ENCODE measurements at places on chromosomes 6 and 20.

DNA sequence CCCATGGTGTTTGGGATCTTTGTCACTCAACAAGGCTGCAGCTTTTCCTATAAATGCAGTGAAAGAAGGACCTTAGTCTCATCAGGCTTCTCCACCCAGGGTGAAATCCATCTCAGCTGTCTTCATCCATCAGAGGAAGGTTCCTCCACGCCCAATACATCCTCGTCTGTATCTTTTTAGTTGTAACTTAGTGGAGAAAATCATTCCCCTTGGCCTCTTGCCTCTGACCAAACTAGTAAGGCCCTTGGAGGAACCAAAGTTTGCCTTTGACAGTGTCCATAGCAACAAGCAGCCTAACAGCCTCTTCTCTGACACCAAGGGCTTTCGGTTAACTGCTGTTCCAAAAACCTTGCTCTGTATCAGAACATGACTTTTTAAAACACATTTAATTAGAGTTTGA, 230.3 kb upstream of the ECI2 start:
- no peak for DNase-seq

DNA sequence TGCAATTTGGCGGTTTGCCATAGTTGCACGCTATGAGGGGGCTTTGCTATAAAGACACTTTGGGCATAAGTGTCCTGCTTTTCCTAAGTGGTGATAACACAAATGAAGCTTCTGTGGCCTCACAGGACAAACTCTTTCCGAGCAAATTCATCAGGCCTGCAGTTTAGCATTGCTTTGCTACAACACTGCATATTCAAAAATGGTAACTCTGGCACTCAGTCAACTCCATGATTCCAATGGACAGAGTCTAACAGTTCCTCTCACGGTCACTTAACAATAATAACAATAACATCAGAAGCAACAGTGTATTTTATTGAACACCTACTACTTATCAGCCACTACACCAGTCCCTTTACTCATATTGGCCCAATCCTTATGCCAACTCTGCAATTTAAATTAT, 222.5 kb downstream of the FRK start:
- no peak for DNase-seq

DNA sequence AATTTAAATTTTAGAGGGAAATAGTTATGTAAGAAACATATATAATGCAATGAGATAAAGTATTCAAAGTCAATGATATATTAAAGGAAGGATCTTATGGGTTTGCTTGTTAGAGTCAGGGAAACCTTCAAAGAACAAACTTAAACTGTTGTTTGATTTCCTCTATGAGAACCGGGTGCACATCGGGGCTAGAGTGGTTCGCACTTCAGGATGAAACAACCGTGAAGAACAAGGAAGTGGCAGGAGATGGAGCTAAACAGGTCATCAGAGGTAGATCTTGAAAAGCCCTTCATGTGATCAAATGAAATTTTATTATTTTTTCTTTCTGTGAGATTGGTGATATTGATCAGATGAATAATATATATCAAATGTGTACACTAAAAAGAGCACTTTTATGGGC, 951.9 kb upstream of the FLRT3 start:
- no peak for DNase-seq

GRCh38 chr6:100447081-100447899, 17.4 kb downstream of the SIM1 start:
- DNase-seq: no peak

DNA sequence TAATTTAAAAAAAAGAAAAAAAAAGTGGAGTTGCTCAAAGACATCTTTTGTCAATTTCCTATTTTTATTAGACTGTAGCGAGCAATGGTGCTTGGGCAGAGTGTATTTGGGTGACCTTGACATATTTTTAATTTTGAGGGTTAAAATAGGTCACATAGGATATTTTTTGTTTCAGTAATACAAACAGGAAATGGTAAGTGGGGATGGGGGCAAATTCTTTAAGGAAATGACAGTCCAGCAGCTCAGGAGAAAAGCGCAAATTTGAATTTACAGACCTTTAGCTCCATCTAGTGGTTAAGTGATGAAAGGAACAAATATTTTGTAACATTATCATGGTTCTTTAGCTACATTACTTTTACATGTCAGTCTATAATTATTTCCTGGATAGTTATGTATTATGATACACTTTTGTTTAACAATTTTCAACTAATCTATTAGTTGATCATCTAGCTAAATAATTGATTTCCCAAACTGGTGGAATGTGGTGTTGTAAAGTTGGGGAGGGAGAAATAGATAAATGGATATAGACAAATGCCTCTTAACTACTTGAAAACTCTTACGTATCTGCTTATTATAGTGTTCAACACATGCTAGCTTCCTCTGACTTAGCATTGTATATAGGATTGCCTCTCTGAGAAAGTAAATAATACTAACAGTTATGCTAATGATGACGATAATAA, 10.0 kb downstream of the CITED2 start:
- no peak for DNase-seq

GRCh38 chr20:14925300-14925699, 587.9 kb upstream of the FLRT3 start:
- no peak for DNase-seq

DNA sequence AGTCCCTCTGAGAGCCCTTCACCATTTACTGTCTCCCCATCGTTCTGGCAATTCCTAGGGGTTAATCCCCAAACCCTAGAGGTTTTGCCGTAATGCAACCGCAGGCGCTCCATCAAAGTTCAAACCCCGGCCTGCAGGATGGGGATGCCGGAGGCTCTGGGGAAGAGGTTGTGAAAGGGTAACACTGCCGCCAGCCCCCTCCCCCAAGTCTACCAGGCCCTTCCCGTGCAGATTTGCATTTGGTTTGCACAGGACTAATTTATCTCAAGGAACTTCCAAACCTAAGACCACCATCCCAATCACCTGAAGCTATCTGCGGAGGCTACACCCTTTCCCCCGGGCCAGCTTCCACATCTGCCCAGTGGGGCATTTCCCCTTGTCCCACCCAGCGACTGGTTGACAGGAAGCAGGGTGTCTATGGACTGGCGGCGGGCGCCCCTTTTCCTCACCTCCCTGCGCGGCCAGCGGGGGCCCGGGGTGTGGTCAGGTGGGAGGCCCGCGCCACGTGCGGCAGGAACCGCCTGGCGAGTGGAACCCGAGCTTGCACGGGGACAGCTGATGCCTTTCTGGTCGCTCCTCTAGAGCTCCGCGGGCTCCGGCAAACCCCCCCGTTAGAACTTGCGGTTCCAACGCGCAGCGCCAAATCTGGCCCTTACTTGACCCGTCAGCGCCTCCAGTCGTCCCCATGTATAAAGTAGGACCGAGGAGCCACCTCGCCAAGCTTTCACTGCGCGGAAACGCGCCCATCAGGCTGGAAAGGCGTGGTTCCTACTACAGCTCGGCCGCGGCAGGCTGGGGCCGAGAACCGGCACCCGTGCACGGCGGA, 9.4 kb upstream of the SLC4A11 start:
- DNase-seq: no peak

DNA sequence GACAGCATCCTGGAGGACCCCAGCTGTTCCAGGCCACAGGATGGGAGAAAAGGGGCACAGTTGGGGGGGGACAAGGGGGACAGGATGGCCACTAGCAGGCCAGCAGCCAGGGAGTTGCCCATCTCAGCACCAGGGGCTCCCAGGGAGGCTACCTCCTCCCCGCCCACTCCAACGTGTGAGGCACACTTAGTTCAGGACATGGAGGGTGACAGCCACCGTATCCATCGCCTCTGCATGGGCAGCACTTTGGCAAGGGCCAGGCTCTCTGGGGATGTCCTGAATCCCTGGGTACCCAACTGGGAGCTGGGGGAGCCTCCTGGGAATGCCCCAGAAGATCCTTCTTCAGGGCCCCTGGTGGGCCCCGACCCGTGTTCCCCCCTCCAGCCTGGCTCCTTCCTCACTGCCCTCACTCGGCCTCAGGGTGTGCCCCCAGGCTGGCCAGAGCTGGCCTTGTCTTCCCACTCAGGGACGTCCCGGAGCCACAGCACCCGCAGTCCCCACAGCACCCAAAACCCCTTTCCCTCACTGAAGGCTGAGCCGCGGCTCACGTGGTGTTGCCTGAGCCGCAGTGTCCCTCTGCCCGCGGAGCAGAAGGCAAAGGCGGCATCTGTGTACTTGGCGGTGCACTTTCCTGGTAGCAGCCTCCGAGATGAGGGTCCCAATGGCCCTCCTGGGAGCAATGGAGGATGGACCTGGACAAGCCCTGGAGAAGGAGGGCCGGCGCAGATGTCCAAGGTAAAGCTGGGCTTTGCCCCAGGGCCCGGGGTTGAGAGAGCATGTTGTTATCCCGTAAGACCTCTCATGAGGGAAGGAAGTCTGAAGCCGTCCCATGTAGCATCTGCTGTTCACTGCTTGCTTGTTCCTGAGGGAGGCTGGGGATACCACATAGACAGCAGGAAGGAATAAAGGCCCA, 30.7 kb downstream of the ZNF831 start:
- DNase-seq: no peak
